ENCODE measurements at places on chromosomes 3 and 15.

DNA sequence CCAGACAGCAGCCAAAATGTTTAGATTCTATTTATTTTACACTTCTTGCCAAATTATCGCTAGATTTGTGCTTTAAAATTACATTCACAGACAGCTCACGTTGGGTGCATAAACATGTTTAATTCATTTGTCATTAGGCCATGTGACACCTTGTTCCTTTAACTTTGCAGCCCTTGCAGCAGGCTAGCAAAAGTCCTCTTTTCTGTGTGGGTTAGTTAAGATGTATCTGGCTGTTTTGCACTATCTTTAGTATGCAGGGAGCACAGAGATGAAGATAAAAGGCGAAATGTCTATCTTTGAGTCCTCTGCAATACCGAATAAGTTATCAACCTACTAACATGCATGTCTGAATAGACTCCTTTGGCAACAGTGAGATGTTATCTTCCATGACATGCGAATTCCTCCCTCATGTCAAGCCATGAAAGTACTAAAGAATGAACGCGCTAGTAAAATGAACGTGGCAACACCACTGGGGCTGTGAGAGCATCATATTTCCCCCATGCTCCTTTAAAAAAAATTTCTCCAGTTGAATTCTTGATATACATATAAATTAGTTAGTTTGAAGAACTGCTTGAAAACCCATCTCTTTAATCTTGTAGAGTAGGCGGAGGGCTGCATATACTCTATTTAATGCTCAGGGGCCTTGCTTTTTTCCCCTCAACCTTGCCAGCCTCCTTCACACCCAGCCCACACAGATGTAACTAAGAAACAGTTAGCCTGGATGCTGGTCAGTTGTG lies 620.4 kb upstream of the NR2F2 start:
- DNase-seq = no peak

- DNase-seq = no peak
Measured at GRCh38 chr3:108200024-108200423, 22.2 kb downstream of the IFT57 start.

- DNase-seq = no peak
Measured at GRCh38 chr3:156252656-156253055, 132.3 kb downstream of the KCNAB1 start.

- no peak for DNase-seq
Measured at GRCh38 chr3:46318207-46318927, 35.5 kb upstream of the CCR2 start.

GRCh38 chr15:66757521-66757920 lies 55.5 kb downstream of the SMAD6 start:
- DNase-seq = no peak

GRCh38 chr3:132448216-132448961 lies 31.1 kb downstream of the DNAJC13 start:
- DNase-seq = no peak

DNA sequence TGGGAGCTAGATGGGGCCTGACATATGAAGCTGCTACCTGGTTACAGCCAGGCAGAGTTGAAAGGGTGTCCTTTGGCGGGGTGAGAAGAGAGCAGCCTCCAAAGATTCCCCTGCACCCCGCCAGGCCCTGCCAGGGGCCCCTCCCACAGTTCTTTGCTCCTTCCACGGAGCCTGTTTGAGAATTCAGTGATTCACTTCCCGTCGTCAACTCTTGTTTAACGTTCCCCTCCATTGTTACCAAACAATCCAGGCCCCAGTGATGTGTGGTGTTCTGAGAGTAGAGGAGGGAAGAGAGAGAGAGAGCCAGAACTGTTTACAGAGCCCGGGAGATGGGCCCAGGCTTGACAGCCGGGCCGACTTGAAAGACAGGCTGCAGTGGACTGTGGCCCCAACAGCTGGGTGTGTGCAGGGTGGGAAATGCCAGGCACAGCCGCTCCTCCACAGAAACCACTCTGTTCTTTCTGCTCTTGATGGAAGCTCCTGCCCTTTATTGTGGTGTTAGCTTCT lies 81.5 kb downstream of the SMAD3 start:
- DNase-seq = no peak

GRCh38 chr3:119223511-119223910 lies 17.2 kb downstream of the B4GALT4 start:
- DNase-seq = no peak

GRCh38 chr15:98304371-98304770 lies 343.9 kb downstream of the ARRDC4 start:
- DNase-seq = no peak

DNA sequence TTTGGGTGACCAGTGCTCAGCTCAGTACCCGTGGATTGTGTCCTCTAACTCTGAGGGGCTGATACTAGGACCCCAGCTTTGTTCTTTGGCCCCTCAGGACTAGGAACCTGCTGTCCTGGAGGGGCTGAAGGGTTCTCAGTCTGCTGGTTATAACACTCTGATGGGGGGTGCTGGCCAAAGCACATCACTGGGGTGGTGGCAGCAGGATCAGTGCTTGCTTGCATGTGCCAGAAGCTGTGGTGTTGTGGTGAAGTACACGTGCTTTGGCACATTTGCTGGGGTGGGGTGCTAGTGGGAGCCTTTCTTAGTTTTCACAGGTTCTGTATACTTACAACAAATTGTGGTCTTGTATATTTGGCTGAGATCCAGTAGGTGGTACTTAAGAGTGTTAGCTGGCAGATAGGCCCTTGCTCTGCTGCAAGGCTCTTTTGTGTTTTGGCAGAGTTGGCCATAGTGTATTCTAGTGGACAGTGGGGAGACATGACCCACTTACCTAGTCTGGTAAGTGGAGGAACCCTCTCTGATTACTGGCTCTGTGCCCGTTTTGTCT lies 344.3 kb downstream of the EDEM1 start:
- DNase-seq = no peak

- DNase-seq = no peak
Measured at GRCh38 chr3:114831861-114832260, 315.2 kb downstream of the ZBTB20 start.

- DNase-seq = no peak
Measured at GRCh38 chr3:158108445-158108985, 1.4 kb upstream of the RSRC1 start.

- DNase-seq = no peak
Measured at GRCh38 chr15:50736823-50737222, 28.7 kb downstream of the SPPL2A start.

GRCh38 chr3:128584412-128585020 lies 66.1 kb downstream of the RPN1 start:
- peak; percentile 77 for DNase-seq

DNA sequence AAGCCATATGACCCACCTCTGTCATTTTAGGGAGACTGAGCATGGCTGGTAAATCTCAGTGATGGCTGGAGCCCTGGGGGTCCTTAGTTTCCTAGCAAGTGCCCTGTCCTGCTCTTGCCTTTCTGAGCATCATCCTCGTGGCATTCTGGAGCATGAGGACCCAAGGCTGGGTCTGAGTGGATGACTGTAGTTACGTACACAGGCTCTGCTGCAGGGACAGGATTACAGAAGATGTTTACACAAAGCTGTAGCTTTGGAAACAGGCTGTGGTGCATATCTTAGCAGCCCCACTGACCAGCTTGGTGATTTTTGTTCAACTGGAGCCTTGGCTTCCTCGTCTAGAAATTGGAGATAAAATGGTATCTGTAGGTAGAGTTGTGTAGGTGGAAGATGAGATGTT lies 272.9 kb upstream of the CTDSPL start:
- no peak for DNase-seq

GRCh38 chr15:42349186-42349585 lies 10.1 kb upstream of the CAPN3 start:
- no peak for DNase-seq

GRCh38 chr3:174986685-174987084 lies 127.6 kb downstream of the NAALADL2 start:
- DNase-seq = no peak

- DNase-seq = no peak
Measured at GRCh38 chr15:89074402-89075012, 13.7 kb upstream of the ABHD2 start.

GRCh38 chr3:56302417-56302816 lies 165.8 kb downstream of the ERC2 start:
- DNase-seq = no peak

DNA sequence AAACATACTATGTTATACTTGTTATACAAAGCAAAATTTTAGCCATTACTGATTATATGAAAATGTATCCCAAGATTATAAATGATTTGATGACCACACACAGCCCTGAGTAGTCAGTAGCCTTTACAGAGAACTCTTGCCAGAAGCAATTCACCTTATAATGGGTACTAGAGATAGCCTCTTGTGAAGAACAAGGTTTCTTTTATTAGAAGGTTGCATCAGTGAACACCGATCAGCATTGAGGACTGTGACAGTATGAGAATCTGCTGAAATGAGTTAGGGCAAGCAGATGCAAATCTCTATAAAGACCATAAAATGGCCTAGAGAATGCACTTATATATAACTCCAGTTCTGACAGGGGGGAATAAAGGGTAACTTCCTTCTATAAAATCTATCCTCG lies 10.1 kb downstream of the CDC25A start:
- no peak for DNase-seq

GRCh38 chr3:194471863-194472262 lies 14.9 kb downstream of the ATP13A3 start:
- DNase-seq = no peak

DNA sequence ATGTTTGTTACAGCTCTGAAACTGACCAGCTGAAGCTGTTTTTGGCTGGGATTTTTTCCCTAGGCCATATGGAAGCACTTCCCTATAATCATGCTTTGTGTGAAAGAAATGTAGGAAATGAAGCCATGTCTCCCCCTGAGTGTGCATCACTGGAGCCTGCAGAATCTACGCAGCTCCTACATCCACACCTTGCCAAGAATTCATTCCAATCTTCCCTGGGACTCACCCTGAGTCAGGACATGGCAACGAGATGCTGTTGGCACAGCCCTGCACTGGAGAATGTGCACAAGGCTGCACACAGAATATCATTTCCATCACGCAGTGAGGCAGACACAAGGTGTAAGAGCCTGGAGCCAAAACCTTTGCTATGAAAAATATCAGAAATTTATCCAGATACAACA lies 189.5 kb downstream of the ADAMTSL3 start:
- DNase-seq = no peak

DNA sequence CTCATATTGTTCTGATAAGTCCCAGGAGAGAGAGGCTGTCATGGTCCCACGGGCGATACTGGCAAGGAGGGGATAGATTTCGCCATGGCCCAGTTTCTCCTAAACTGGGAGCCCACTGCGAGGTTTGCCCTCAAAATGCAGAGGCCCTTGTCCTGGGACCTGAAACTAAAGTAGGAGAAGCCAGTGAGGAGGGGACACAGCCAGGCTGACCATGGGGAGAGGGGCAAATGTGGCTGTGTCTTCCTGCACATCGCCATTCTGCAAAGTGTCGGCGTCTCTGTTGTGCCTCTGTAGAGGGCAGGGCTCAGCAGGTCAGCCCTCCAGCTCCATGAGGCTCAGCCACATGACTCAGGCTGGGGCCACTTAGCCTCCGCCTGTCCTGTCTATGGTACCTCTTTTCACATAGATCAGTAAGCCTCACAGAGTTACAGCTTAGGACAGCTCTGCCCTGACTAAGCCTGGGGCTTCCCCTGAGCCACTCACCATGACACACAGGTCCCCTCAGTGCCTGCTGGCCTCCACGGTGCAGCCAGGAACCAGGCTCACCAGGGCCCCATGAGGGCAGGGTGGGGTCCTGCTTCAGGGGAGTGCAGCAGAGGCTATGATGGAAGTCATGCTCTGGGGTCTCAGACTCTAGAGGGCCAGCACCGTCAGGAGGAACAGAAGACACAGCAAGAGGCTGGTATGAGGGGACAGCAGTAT lies 28.6 kb upstream of the PLXNA1 start:
- DNase-seq = no peak

DNA sequence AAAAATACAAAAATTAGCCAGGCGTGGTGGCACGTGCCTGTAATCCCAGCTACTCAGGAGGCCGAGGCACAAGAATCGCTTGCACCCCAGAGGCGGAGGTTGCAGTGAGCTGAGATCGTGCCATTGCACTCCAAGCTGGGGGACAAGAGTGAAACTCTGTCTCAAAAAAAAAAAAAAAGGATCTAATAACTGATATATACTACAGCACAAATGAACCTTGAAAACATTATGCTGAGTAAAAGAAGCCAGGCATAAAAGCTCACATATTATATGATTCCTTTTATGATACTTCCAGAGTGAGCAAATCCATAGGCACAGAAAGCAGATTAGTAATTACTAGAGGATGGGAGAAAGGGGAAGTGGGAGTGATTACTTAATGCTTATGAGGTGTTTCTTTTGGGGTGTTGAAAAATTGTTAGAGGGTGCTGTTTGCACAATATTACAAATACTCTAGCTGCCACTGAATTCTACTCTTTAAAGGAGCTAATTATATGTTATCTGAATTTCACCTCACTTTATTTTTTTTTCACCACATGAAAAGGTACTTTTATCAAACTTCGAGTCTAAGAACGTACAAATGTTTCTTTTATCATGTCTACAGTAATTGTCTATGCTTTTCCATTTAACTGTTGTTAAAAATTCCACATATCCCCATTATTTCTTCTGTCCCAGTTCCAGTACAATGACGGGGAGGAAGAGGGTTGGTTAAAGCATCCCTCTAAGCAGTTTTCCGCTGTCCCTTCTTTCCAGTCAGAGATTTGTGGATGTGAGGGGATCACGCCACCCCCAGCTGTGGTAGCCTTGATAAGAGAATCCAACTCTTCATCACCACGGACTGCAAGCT lies 77.7 kb upstream of the FAM174B start:
- DNase-seq = no peak

- no peak for DNase-seq
Measured at GRCh38 chr3:31223278-31223677, 309.4 kb upstream of the STT3B start.

DNA sequence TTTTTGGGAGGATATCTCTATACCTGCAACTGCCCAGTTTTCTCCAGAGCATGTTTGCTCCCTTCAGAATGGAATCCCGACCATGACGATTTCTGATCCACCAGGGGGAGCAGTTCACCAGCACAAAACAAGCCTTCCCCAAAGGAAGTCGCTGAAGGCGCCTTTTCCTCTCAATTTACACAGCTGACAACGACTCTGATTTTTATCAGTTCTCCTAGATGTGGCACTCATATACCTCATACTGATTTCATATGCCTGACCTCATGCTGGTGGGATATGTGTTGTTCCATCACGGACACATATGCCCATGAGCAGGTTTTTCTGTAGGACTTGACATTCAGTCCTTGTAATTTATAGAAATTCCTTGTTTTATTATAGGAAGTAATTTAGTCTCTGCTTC lies 1028.2 kb downstream of the MCTP2 start:
- peak; percentile 50 for DNase-seq

GRCh38 chr3:82002491-82002890 lies 241.0 kb upstream of the GBE1 start:
- DNase-seq = no peak

- DNase-seq = no peak
Measured at GRCh38 chr3:54213907-54214306, 91.6 kb downstream of the CACNA2D3 start.

DNA sequence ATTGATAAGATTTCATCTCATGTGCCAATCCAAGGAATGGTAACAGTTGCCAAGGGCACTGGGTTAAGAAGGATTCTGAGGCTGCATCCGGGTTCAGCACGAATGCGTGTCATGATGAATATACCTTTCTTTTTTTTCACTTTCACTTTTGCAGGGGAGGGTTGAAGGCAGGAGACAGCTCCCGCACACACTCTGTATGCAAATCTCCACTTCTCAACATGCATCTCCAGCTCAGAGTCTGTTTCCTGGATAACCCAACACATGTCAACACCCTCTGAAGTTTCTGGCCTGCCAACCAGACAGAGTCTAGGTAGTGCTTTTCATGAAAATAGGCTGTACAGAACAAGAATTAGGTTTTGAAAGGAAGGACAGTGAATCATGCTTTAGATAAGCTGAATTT lies 21.6 kb downstream of the B4GALT4 start:
- DNase-seq = no peak

GRCh38 chr3:135138776-135139175 lies 343.7 kb downstream of the EPHB1 start:
- DNase-seq = no peak

Data from NCI-H774 (cell line).